ENCODE measurements at places on chromosomes 2 and 18. TPM values are rescaled to one million over a fixed set of nuclear protein-coding genes. Genes with fewer than 3 reads are reported as not detected.

- DNase-seq: no peak
Measured at GRCh38 chr2:69026691-69027459, 13.9 kb downstream of the ANTXR1 start.

DNA sequence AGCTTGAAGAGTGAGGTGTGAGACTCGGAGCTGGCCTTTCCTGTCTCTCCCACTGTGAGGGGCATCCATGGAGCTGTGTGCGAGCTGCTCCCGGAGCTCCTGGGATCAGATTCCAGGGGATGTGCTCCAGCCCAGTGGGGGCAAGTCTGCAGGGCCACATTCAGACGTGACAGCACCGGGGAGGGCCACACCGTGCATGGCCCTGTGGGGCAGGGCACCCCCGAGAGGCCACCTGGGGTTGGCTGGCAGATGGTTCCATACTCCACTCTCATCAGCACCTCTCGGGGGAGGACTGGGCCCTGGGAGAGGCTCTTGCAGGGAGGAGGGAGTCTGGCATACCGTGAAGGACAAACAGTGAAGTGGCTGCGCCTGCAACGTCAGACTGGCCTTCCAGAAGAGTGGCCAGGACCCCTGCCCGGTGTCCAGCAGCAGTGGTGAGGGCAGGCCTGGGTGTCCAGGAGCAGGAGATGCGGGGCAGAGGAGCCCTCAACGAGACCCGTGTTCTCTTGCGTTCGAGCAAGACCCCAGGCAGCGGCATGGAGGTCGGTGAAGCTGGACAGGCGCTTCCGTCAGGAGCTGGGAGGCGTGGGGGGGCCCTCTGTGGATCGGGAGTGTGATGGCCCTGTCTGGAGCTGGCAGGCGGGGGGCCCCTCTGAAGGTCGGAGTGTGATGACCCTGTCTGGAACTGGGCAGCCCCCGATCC, 84.3 kb downstream of the ASB1 start:
- DNase-seq: no peak

GRCh38 chr18:45104049-45104395, 423.3 kb downstream of the SETBP1 start:
- DNase-seq: no peak

- no peak for DNase-seq
Measured at GRCh38 chr2:136375017-136375901, 257.3 kb upstream of the CXCR4 start.

DNA sequence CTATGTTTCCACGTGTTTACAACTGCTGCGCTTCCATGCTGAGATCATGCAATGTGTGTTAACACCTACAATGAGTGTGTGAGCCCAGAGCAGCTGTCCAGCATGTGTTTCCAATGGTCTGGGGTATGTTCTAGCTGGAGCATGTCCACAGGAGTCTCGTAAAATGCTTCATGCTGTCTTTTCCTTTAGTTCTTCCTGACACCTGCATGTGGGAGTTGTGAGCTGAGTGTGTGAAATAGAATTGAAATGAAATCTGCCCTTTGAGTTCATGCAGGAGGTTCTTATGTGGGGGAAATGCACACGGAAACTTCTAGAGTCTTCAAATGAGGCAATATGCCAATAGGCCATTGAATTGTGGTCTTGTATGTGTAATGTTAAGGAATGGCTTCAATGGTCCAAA, 205.1 kb downstream of the RND3 start:
- no peak for DNase-seq

- no peak for DNase-seq
Measured at GRCh38 chr2:180017784-180018183, 10.7 kb upstream of the CWC22 start.

GRCh38 chr18:56660655-56661054, 9.5 kb downstream of the WDR7 start:
- no peak for DNase-seq

GRCh38 chr18:33696332-33697162, 118.5 kb downstream of the ASXL3 start:
- no peak for DNase-seq

- no peak for DNase-seq
Measured at GRCh38 chr18:25284861-25285550, 67.0 kb downstream of the ZNF521 start.

- no peak for DNase-seq
Measured at GRCh38 chr2:170396799-170397459, 219.0 kb downstream of the MYO3B start.

DNA sequence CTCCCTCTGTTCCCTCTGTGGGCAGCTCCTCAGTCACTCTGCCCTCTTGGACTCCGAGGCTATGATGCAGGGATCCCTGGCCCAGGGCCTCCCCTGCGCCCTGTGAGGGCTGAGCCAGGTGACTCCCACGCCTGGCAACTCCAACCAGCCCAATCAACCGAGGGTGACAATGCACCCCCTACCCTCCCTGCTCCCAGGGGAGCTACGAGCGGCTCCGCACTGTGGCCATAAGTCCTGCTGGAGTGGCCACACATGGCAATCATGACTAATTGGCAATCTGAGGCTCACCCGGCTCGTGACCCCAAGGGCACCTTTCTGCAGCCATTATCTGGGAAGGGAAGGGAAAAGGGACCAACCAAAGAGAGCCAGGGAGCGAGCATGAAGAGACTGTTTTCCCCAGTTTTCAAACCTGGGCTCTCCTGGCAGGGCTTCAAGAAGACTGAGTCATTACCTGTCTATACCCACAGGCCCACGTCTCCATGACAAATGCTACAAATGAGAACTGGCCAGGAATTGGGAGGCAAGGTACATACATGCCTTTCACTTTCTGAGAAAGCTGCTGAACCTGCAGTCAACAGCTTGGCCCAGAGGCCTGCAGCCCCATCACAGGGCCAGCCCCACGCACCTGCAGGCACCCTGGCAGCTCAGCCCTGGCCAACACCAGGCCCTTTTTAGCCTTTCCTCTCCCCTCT, 45.1 kb downstream of the RPL31 start:
- no peak for DNase-seq

Gene ALLC
- not detected for total RNA-seq

Gene OBSL1
- 0.09 TPM for total RNA-seq

Gene SERPINB3
- not detected for total RNA-seq

Gene NT5DC4
- not detected for total RNA-seq

Gene TWIST2
- not detected for total RNA-seq

Data from CD4-positive, alpha-beta memory T cell (primary cell).